ENCODE measurements at places on chromosomes 11 and 22.
A peak's percentile ranks its signal among the peaks of the same experiment; 100 is the strongest.

DNA sequence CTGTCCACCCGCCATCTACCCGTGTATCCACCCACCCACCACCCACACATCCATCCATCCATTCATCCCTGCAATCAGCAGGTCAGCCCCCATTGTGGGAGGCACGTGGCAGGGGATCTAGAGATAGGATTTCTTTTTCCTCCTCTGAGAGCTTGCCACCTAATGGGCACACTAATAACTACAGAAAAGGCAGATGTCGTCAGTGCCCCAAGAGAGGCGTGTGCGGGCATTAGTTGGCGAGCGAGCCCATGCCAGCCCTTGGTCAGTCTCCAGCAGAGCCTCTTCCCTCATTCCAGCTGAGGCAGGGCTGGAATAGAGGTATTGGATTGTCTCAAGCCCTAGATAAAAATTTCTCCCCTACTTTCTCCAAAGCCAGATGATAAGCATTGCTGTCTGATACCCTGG lies 9.7 kb downstream of the USP2 start:
- DNase-seq, result no peak

- no peak for DNase-seq
Observed at GRCh38 chr11:91156041-91156440, 933.2 kb upstream of the CHORDC1 start.

DNA sequence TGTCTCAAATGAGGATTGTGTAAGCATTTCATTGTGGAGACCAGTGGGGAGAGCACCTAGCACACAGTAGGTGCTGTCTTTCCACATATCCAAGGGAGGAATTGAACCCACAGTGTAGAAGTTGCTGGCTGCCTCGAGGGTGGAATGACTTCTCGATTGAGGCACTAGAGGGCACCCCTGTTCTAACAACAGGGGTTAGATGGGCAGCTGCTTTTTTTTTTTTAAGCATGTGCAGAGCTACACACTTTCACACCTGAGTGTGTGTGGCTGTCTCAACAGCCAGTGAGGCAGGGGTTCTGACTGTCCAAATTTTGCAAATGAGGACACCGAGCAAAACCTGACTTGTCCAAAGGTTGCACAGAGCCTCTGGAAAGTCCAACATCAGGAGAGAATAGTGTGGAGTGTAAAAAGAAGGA lies 118.2 kb upstream of the CRYBB3 start:
- no peak for DNase-seq

- DNase-seq, result no peak
Observed at GRCh38 chr11:24457985-24458384, 38.9 kb upstream of the LUZP2 start.

- no peak for DNase-seq
Observed at GRCh38 chr11:17379383-17380180, 8.9 kb downstream of the KCNJ11 start.

- peak; percentile 98 for DNase-seq
Observed at GRCh38 chr11:62025487-62026105, 58.2 kb upstream of the FTH1 start.

DNA sequence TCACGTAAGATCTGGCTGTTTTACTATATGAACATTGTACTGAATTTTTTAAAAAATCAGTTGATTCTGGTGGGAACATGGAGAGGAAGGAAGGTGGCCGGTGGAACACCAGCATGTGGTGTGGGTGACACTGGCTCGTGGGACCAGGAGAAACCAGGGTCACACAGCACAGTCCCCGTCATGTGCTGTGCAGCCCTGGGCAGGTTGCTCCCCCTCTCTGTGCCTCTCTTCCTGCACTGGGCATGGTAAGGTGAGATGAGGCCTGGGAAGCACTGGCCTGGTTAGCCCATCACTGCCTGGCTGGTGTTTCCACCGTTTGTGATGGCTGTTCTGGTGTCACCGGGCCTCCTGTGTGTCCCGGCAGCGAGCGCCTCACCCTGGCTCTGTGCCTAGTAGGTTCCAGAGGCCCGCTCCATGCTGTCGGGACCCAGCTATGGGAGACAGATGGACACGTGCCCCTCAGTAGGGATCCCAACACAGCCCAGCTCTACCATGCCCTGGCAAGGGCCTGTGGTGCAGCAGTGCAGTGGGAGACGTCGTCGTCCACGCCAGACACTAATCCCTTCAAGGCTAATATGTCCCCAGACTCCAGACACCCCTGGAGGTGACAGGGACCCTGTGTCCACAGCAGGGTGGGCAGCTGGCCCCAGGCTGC lies 88.2 kb upstream of the LINC01488 start:
- no peak for DNase-seq

DNA sequence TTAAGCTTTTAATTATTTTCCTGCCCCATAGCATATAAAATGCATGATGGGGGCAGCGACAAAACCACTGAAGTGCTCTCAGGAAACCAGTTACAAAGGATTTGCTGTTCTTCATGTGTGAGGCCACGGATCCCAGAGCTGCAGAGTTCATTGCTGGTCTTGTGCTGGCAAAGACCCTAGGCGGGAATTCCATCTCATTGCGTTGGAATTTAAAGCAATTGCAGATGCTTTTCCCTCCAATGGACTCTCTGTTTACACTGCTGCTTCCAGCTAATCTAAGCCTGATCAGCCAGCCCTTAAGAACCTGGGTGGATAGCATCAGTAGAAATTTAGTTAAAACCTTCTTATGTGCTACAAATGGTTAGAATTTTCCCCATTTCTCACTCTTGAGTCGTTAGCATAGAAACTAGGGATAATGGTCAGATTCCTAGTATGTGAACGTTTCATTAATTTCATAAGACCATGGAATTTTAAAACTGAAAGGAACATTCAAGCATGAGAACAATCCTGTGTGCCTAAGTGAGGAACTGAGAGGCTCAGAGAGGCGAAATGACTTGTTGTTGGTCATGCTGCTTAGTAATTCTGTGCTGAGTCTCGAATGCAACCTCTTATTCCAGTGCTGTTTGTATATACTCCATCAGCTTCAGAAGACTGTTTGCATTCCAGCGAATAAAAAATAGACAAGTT lies 36.1 kb upstream of the ADSL start:
- no peak for DNase-seq

GRCh38 chr11:11279956-11280689 lies 72.9 kb downstream of the CSNK2A3 start:
- no peak for DNase-seq

DNA sequence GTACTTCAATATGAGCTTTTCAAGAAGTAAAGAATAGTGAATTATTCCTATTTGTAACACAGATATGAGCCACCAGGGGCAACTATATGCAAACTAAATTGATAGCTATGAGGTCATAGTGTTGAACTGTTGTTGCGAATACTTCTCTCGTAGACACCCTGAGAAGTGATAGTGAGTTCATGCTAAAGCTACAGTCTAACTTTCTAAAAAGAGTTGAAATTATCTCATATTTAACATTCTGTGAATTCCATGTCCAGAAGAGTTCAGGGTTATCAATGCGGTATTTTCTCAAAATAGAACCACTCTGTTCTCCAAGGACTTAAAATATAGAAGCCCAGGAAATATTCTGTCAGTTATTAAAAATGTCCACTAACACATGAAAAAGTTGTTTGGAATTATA lies 185.4 kb downstream of the AASDHPPT start:
- no peak for DNase-seq

DNA sequence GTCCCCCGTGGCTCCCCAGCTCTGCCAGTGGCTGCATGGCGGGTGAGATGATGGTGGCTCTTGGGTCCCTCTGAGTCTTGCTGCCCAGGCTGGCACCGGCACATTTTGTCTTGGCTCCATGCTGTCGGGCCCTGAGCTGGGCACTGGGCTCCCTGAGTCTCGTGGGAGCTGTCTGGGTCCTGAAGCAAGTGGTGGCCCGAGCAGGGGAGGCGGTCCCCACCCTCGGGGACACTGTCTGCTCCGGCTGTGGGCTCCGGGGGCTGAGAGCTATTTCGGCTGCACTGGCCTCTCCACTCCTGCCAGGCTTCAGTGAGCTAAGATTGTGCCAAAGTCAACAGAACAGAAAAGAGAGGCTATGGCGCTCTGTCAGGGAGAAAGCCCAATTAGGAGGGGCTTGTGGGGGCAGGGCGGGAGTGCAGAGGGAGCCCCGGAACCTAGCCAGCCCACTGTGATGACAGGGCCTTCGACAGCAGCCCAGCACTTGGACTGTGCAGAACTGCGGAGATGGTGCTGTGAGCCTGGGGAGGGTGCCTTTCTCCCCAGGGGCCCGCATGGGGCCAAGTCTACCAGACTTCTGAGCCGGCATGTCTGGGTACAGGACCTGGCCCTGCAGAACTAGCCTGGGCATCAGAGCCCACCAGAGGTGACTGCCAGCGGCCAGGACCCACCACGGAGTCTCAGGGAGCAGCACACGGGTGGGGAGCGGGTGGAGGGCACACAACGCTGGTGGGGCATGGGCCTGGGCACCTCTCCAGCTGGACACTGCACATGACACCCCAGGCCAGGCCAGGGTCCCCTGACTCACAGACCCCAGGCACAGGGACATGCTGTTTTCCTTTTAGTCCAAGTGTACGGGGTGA lies 38.0 kb downstream of the RTN4R start:
- DNase-seq, result no peak

DNA sequence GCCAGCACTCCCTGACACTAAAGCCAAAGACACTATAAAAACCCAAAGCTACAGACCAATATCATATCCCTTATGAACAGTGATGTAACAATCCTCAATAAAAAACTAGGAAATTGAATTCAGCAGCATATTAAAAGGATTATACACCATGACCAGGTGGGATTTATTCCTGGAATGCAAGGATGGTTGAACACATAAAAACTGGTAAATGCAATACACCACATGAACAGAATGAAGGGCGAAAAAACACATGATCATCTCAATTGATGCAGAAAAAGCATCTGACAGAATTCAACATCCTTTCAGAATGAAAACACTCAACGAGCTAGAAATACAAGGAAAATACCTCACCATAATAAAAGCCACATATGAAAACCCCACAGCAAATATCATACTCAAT lies 31.3 kb downstream of the OSBP start:
- DNase-seq, result no peak

DNA sequence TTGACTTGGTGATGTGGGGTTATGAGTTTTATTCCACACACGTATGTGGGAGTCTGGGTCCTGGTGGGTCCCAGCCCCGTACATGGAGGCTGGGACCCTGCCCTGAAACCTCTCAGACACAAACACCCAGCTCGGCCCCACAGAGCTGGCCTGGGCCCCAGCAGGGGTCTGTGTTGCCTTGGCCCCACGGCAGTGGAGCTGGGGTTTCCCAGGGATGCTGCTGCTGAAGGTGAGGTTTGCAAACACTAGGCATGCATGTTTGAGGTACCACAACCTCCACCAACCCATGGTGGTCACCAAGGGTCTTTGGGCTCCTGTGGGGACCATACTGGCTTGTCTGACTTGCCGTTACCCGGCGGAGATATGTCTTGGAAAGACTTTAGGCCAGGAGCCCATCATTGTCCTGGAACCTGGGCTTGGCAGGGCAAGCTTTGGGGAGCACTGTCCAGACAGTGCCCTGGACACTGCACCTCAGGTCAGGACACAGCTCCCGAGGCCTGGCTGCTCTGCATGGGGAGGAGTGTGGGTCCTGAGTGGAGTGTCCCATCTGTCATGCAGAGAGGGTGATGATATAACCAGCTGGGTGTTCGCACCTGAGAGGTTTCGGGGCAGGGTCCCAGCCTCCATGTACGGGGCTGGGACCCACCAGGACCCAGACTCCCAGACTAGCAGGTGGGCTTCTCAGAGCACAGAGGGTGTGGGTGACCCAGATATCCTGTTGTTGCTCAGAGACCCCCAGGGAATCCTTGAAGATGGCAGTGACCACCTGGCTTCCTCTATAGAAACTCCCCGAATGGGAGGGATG lies 63.3 kb downstream of the KCNQ1 start:
- DNase-seq, result no peak

- no peak for DNase-seq
Observed at GRCh38 chr11:24521601-24522000, 24.7 kb downstream of the LUZP2 start.

DNA sequence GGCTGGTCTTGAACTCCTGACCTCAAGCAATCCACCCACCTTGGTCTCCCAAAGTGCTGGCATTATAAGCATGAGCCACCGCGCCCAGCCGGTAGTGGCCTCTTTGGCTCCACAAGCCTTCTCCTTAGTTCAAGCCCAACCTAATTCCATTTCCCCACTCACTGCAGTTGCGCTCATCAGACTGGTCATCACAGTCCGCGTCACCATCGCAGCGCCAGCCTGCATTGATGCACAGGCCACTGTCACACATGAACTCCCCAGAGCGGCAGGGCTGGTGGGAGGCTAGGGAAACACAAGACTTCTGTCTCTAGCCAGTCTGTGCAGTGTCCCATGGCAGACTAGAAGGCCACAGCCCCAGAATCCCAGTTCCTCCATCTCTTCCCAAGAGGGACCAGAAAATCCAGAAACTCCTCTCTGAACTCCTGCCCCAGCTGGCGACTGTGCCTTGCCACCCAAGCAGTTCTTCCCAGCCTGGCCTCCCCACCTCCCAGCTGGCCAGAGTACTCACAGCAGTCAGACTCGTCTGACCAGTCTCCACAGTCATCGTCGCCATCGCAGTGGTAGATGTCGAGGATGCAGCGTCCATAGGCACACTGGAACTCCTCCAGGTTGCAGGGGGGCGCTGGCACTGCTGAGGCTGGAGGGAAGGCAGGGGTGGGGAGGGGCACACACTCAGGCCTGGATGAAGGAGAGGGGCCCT lies 19.8 kb downstream of the LRP4 start:
- no peak for DNase-seq

GRCh38 chr22:39674536-39674935 lies 104.0 kb downstream of the CACNA1I start:
- DNase-seq, result no peak

DNA sequence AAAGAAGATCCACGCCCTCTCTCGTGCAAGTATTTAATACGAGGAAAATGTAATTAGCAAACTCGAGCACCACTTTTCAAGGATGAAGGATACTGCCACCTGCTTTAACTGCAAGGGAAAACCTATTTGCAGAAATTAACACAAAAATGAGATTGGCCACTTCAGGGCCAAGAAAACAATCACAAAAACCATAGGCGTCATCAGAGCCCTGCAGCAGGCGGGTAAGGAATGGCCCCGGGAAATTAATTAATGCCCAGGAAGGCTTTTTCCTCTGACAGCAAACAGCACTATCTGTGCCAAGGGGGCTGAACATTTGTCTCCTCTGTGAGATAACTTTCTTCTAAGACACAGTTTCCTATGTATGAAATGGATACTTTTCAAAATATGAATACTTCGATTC lies 255.7 kb downstream of the CTTN start:
- no peak for DNase-seq

- no peak for DNase-seq
Observed at GRCh38 chr11:65896034-65896999, 3.9 kb downstream of the FOSL1 start.

DNA sequence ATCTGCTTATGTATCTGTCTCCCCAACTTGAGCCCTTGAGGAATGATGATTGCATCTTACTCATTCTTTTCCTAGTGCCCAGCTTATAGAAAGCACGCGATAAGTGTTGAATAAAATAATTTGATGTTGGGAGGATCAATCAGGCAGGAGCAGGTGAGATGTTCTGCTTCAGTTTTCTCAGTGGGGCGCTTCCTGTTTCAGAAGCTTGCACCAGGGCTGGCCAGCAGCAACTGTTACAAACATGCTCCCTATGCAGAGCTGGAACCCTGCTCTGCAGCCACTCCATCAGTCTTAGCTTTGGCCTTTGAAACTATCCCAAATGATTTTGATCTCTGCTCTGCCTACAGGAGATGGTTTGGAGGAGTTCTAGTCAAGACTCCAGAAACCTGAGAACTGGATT lies 3.9 kb downstream of the ENDOD1 start:
- no peak for DNase-seq

GRCh38 chr11:45145083-45145378 lies 1.4 kb upstream of the PRDM11 start:
- no peak for DNase-seq
